Activated CD4-positive, alpha-beta T cell treated with anti-CD3 and anti-CD28 coated beads, Interleukin-10, Interleukin-2, amounts not matched to agents 100 ng/mL and 50 ng/mL, durations not matched to agents 16 hours and 8 hours (primary cell): ENCODE measurements at places on chromosomes 6 and 20.
A peak's percentile ranks its signal among the peaks of the same experiment; 100 is the strongest.

- DNase-seq = no peak
Measured at GRCh38 chr6:107533415-107534059, 43.6 kb downstream of the SOBP start.

GRCh38 chr6:139308936-139309603, 17.3 kb upstream of the TXLNB start:
- no peak for DNase-seq

- DNase-seq = peak; percentile 10
Measured at GRCh38 chr20:52379723-52380336, 188.3 kb upstream of the ZFP64 start.

DNA sequence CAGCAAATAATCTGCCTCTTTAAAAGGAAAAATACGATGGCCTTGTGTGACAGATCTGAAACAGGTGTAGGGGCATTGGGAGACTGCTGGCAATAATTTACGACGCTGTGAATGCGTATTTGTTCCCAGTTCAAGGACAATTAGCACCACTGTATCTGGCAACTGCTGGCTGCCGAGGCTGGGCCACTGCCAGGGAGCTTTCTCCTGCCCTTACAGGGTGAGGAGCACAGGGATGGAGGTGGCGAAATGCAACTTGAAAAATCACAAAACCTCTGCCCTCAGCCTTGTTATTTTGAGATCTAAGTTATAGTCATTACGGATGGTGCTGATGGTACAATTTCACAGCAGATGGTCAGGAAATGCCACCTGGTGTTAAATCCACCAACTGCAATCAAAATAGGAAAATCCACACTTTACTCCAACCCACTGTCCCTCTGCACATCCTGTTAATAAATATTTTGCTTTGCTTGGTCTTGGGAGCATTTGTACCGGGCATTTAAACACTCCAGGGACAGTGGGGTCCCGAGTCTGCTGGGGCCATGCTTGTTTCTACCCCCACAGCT, 6.4 kb downstream of the MYLK4 start:
- DNase-seq = no peak

- DNase-seq = no peak
Measured at GRCh38 chr6:126341126-126341525, 1.2 kb downstream of the CENPW start.

DNA sequence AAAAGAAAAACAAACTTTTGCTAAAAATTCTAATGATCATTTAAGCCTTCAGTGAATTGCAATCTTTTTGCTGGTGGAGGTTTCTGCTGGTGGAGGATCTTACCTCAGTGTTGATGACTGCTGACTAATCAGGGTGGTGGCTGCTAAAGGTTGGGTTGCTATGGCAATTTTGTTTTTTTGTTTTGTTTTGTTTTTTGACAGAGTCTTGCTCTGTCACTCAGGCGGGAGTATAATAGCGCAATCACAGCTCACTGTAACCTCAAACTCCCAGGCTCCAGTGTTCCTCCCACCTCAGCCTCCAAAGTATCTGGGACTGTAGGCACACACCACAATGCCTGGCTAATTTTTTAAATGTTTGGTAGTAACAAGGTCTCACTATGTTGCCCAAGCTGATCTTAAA, 94.7 kb downstream of the ANKRD6 start:
- peak; percentile 19 for DNase-seq

DNA sequence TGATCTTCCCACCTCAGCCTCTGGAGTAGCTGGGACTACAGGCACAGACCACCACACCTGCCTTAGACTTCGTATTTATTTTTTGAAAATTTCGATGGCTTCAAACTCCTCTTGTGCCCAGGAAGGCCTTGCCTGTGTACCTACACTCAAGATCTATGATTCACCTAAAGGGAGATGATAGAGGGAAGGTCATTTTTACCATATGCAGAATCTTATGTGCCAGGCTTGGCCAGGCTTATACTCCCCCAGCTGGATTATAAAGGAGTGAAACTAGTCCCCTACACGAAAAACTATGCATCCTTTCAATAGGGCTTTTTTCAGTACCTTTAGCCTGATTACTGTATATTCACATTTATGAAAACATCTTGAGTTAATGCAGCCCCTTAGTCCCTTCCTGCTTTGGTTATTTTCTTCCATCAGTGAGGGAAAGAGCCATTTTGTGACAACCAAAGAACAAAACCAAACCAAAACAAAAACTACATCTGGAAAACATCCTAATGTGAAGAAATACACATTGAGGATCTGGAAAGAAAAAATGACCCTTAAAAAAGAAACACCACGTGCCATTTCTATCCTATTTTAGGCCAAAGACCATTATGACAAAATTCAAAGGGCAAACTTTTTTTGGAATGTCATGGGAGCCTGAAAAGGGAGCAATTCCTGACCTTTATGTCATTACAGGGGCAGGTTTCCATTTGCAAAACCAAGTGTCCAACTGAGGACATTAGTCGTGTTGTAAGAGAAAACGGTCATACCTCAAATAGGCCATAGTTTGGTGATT, 34.7 kb downstream of the RIPOR2 start:
- DNase-seq = no peak

GRCh38 chr6:113824411-113824810, 32.7 kb upstream of the MARCKS start:
- DNase-seq = no peak

DNA sequence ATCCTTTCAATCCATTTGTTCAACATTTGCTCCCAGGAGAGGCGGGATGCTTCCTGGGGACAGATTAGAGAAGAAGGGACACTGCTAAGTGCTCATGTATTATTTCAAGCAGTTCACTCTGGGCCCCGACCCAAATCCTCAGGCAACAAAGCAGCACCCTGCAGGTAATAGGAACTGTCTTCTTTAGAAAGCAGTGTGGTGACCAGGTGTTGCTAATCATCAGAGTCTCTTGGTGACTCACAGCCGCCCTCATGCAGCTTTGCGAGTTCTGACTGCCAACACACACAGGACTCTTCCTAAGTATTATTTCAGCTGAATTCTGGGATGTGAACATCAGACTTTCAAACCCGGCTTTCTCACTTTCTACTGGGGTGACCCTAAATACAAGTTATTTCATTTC, 356.4 kb downstream of the PRKN start:
- no peak for DNase-seq

DNA sequence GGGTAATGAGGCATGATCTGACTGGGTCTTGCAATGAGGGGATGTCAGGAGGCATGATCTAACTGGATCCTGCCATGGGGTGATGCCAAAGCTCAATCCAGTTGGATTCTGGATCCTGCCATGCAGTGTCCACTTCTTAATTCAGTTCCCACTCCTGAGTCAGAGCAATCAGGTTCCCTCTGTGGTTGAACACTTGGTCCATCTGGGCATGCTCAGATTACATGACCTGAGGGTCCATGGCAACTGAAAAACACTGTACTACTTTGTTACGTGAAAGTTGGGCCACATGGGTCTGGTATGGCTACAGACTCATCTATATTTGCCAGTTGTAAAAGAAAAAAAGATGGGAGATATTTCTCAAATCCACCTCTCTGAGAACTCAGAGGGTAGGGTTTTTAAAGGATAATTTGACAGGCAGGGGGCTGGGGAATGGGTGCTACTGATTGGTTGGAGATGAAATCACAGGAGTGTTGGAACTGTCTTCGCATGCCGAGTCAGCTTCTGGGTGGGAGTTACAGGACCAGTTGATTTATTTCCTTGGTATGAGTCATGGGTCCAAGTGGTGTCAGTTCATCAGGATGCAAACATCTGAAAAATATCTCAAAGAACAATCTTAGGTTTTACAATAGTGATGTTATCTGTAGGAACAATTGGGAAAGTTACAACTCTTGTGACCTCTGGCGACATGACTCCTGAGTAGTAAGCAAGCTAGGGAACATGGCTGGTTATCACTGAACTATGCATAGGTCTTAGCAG, 21.6 kb downstream of the C6orf163 start:
- DNase-seq = no peak

DNA sequence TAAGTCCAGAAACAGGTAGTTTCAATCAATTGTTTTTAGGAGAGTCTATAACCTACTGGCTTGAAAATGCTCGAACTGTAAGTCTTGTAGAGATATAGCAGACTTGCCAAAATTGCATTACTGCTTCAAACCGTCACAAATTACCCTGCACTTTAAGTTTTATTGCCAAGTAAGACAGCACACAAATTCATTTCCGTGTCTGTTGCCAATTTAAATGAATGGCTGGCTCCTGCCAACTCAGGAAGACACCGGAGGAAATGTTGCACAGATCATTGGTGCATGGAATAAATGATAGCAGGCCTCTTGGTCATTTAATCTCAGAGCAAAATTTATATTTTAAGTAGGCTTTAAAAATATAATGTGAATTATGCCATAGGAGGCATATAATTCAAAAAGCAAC, 438.1 kb downstream of the HACE1 start:
- no peak for DNase-seq

DNA sequence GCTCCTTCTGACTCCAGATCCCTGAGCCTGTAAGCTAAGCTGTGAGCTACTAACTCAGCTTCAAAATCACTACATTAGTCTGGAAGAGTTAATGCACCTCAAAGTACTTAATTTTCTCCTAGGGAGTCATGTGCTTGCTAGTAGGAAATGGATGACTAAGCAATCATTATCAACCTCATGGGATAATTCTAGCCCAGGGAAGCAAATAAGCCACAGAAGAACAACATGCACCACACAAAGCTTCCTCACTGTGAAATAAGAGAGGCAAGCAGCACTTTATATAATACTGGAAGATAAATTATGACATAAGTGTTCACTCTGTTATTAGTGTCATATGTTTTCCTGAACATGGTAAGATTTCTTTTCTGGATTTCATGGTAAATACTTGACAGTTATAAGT, 57.9 kb upstream of the RCAN2 start:
- DNase-seq = no peak

DNA sequence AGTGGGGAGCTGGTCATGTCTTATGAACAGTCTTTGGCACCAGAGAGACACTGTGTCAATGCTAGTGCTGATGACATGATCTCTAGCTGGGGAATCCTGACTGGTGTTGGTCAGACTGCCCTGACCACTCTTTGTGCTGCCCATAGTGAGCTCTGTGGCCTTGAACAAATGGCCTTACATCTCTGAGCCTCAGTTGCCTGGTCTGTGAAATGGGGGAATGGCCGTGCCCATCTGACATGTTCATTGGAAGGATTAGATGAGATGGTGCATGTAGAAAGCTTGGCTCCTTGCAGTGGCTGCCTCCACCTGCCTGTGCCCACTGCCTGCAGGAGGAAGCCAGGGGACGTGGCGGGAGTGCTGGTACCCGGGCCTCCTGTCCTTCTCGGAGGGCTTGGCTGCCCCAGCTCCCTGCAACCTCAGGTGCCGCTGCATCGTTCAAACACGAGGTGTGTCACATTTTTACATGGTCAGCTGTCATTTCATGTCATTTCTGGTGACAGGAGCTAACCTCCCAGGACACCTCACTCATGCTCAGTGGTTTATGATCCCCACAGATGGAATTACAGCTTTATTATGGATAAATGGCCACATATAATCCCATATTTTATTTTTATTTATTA, 45.8 kb downstream of the ANKRD60 start:
- DNase-seq = no peak

- no peak for DNase-seq
Measured at GRCh38 chr20:1894471-1894950, 696 bp upstream of the SIRPA start.

DNA sequence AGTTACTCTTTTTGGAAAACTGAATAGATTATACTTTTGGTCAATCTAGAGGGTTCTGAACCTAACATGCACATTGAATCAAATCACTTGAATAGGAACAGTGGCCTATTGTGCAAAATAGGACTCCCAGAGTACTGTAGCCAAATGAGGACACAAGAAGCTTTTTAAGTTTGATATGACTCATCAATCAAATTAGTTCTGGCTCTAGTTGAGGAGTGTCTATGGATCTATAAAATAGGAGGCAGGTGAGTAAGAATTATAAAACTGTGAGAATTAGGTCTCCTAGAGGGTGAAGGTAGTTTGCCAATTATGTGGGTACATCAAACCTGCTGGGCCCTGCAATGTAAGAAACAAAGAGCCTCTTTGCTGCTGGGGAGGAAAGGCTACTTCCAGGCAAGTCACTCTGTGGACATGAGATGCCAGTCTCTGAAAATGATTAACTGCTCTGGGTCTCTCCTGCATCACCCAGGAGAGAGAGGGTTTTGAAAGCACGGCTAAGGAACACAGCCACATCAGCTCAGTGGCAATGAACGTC, 112.3 kb downstream of the RCAN2 start:
- no peak for DNase-seq

DNA sequence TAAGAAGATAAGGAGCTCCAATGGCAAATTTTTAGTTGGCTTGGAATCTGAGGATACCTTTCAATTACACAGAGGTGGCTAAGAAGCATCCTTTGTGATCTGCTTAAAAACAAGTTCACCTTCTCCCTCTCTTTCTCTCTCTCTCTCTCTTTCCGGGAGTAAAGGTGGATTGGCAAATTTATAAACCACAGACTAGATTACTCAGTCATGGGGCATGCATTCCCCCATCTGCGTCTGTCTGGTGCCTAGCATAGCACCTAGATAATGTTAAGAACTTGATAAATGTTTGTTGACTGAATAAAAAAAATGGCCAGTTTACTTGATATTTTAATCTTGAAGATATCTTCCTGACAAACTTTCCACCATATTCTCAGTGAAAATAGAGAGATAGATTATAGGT, 312.3 kb downstream of the CDC5L start:
- no peak for DNase-seq

DNA sequence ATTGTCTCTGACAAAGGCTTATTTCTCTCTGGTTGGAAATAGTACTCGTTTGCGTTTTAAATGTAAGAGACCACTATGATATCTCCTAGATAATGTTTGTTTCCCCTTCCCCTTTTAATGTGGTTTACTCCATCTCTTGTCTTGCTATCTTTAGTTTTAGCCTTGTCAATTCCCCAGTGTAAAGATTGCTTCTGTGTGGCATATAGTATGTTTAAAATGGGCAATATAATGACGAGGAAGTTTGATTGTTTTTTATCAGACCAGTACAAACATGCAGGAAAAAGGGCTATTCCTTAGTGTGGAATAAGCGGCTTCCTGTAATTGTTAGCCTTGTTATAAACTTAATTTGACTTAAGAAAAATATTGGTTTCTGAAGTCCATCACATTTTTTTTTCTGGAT, 3.1 kb downstream of the QKI start:
- no peak for DNase-seq

GRCh38 chr20:54340667-54341081, 132.8 kb downstream of the PFDN4 start:
- no peak for DNase-seq

DNA sequence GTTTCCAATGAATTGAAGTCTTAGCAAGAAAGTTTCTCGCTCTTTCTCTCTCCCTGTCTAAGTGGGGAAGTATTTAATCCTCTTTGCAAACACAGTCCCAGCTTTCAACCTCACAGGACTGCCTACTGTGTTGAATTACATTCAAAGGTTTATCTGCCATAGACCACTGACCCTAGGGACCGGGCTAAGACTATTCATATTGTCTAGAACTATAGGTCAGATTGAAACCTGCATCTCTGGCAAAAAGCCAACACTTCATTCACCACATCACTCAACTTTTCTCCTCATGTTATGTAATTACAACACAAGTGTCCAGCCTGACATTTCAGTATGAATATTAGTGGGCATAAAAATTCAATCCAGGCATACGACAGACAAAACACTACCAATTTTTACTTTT, 314.7 kb upstream of the RSPO3 start:
- DNase-seq = no peak

- no peak for DNase-seq
Measured at GRCh38 chr6:63295553-63296194, 24.1 kb downstream of the LGSN start.
